ENCODE measurements at places on chromosomes 6 and 20.

DNA sequence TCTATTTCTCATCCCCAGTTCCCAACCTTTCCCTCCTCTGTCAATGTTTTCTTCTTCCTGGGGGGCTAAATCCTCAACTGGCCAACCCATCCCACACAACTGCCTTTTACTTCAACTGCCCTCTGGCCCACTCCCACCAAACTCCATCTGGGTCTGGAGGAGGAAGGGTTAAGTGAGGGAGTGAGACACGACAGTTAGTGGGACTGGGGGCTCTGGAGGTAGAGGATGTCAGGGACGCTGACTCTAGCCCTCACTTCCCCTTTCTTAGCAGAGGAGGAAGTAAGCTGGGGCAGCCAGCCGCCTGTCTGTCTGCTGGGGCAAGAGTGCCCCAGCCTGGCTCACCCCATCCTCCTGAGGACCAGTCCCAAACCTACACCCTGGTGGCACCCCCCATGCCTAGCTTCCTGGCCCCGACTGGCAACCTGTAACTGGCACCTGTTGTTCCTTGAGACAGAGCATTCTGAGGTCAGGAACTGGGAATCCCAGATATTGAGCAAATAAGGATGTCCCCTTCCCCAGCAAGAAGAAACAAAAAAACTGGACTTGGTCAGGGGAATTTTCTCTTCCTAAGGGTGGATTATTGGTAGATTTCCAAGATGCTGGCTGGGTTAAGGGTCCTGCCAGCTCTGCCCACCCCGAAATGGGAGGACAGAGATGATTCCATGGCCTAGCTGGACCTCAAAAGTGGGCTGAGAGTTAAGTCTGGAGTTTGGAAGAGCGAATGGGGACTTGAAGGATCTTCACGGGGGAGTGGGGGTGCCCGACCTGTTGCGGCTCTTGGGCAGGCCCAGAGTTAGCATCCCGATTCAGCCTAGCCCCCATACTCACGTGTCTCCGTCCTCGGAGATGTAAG, 971 bp downstream of the NFKBIE start:
- DNase-seq: peak; percentile 49

DNA sequence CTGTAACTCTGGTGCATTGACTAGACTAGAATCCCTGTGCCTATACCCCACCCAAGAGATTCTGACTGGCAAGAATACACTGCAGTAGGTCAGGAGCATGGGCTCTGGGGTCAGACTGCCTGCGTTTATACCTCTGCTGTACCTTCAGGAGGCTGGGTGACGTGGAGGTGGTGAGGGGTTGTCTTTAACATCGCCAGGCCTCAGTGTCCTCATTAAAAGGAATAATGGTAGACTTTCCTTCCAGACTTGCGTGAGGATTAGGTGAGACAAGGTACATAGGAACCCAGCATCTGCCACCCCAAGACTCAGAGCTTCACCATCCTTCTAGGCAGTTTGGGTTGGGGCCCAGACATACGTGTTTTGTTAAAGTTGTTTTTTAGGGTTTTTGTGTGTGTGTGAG, 44.3 kb downstream of the TM9SF4 start:
- DNase-seq: no peak

DNA sequence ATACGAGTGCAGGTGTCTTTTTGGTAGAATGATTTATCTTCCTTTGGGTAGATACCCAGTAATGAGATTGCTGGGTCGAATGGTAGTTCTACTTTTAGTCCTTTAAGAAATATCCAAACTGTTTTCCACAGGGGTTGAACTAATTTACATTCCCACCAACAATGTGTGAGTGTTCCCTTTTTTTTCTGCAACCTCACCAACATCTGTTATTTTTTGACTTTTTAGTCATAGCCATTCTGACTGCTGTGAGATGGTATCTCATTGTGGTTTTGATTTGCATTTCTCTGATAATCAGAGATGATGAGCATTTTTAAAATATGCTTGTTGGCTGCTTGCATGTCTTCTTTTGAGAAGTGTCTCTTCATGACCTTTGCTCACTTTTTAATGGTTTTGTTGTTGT, 1.9 kb upstream of the ZNF831 start:
- DNase-seq: no peak

DNA sequence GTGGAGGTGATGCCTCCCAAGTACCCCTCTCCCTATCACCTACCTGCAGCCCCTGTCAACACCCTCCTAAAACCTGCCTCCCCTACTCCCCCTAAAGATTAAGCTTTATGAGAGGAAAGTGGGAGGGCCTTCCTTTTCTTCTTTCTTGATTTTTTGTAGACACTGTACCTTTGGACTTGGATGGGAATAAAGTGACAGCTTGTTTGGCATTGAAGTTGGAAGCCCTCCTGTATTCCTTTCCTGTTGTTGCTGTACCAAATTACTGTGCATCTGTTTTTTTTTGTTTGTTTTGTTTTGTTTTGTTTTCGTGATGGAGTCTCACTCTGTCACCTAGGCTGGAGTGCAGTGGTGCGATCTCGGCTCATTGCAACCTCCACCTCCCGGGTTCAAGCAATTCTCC, 99.3 kb upstream of the NFATC2 start:
- DNase-seq: no peak

DNA sequence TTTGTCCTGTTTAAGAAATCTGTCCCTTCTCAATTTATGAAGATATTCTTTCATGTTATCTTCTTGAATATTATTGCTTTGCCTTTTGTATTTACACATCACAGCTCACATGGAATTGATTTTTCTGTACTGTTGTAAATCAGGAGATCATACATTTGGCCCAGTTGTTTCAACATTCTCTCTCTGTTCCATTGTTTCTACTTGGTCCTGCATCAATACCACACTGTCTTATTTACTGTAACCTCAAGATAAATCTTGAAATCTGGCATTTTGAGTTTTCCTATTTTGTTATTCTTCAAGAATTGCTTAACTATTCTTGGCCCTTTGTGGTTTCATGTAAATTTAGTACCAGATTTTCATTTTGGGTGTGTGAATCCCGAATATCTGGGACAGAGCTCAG, 121.7 kb upstream of the CCN2 start:
- no peak for DNase-seq

GRCh38 chr6:3260772-3261517, 2.2 kb downstream of the PSMG4 start:
- DNase-seq: no peak

DNA sequence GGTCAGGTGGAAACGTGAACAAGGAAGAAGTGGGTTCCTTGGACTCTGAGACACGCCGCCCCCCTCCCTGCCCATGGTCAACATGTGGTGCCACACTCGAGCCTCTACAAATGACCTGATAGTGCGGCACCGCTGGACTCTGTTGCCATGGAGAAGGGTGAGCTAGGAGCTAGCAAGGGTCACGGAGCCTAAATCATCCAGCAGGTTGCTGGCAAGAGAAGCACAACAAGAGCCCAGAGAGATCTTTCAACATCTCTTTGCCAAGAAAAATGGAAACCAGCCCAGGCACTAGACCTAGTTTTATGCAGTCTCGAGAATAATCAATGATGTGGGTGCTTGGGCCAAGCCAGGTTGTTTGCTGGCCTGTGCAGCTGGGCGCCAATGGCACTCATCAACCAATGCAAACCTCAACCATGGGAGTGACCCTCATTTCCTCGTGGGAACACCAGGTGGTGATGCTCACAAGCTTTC, 69.5 kb downstream of the NOL4L start:
- DNase-seq: no peak

- no peak for DNase-seq
These were observed 45.6 kb upstream of the AKIRIN2 start for GRCh38 chr6:87747646-87748045.

DNA sequence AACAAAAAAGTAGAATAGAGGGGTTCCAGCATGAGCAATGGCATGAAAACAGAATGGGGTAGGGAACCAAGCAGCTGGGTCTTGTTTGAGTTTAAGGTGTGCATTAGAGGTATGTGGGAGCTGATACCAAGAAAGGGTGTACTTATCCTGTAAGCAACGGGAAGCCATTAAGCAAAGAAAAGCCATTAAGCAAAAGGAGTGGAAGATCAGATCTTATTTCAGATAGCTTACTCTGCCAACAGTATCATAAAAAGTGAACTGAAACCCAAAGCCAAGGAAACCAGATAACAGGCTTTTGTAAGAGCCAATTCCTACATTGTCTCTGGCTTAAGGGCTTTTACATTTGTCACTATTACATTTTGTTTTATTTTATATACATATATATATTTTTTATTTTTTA, 21.3 kb upstream of the BEND6 start:
- no peak for DNase-seq

DNA sequence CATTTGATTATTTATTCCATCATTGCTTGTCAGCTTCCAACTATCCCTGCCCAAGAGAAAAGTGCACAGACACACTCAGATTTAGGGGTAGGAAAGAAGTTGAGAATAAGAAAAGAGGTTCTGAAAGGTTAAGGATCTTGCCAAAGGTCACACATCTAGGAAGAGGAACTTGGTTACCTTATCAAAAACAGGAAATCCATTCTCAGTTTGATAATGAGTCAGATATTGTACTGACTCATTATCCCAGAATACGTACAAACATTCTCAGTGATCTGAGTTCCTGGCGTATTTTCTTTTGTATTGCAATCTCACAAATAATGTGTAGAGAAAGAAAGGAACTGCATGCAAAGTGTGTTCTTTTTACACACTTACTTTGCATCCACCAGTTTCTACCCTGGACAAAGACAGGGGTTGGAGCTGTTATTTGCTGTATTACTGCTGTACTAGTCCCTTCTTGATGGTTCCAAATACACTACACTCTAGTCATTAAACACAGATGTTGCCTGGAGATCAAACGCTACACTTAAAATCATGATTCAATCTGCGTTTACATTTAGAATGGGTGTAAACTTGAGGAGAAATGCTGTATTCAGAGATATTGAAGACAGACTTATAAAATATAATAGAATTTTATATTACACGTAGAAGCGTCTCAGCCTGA, 545.7 kb downstream of the PRKN start:
- DNase-seq: no peak

- no peak for DNase-seq
These were observed 66.8 kb upstream of the IYD start for GRCh38 chr6:150301846-150302519.

GRCh38 chr6:93604951-93605350, 185.6 kb upstream of the EPHA7 start:
- no peak for DNase-seq

DNA sequence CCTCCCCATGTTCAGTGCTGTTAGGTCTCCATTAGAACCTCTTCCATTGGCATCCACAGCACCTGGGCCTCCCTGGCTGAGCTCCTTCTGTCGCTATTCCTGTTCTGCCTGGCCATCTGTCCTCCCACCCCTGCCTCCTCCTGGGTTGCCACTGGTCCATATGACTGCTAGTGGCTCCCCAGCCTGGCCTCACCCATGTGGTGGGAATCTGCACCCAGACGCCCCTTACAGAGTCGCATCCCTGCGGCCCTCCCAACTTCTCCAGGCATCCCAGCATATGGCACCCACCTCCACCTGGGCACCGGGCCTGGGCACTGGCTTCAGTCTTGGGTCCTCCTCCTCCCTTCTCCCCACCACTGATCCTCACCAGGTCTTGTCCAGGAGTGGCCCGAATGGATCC, 7.7 kb downstream of the CDC25B start:
- DNase-seq: no peak

DNA sequence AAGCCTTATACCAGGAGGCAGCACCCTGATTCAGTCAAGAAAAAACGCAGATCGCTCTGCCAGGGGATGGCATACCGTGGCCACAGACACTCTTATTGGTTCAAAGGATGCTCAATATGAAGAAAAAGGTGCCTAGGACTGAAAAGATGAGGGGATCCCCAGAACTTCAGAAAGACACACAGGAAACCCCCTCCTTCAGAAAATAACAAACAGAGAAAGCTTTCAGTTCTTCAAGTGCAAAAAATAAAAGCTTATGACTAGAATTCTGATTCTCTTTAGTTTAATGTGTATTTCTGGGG, 17.7 kb upstream of the MYB start:
- DNase-seq: peak; percentile 48

DNA sequence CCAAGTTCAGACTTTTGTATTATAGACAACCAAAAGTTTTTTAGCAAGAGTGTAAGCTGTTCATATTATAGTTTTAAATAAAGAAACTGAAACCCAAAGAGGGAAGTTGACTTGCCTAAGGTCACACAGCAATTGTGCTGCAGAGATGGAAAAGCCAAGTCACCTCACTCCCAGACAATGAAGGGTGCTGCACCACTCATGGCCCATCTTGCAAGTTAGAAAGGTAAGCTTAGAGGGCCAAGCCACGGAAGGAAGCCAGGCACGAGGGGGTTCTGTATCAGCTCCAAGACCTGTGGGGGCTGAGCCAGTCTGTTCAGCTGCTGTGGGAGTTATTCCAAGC, 860 bp downstream of the DEFB124 start:
- no peak for DNase-seq

GRCh38 chr20:59751075-59751711, 146.9 kb downstream of the PHACTR3 start:
- no peak for DNase-seq

- no peak for DNase-seq
These were observed 92.2 kb downstream of the CTNNBL1 start for GRCh38 chr20:37786043-37786442.

- DNase-seq: no peak
These were observed 255.4 kb downstream of the ATXN1 start for GRCh38 chr6:16505711-16506357.

- DNase-seq: no peak
These were observed 4.8 kb upstream of the MRPS10 start for GRCh38 chr6:42222448-42222847.

- DNase-seq: no peak
These were observed 33.5 kb downstream of the PLG start for GRCh38 chr6:160735523-160735922.

- DNase-seq: no peak
These were observed 57.8 kb upstream of the TAGAP start for GRCh38 chr6:159102373-159103160.

DNA sequence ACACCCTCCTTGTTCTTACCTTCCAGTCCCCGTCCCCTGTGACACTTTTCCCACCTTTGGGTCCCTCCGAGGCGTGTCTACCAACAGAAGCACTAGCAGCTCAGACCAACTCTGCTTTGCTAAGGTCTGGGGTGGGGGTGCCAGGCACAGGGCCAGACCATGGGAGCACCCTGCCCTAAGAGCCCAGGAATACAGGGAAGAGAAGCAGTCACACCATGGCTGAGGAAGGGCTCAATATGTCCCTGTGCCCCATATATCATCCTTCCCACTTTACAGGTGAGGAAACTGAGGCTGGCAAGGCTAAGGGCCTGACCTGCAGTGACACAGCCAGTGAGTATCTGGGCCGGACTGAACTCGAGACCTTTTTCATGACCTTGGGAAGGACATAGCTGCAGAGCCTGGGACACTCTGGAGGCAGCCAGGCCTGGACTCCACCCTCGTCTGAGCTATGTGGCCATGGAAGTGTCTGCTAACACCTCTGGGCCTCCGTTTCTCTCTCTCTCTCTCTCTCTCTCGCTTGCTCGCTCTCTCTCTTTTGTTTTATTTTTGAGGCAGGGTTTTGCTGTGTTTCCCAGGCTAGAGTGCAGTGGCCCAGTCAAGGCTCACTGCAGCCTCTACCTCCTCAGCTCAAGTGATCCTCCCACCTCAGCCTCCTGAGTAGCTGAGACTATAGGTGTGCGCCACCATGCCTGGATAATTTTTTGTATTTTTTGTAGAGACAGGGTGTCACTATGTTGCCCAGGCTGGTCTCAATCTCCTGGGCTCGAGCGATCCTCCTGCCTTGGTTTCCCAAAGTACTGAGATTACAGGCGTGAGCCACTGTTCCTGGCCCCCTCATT, 156.7 kb downstream of the GRM4 start:
- no peak for DNase-seq

GRCh38 chr6:34237722-34238584, 1.3 kb downstream of the HMGA1 start:
- DNase-seq: peak; percentile 75

Measured in activated T-cell treated with anti-CD3 and anti-CD28 coated beads, Interleukin-2, amount 50 U/mL, for 1 hour (primary cell).